ENCODE measurements at places on chromosomes 5 and 9.
A peak's percentile ranks its signal among the peaks of the same experiment; 100 is the strongest.

DNA sequence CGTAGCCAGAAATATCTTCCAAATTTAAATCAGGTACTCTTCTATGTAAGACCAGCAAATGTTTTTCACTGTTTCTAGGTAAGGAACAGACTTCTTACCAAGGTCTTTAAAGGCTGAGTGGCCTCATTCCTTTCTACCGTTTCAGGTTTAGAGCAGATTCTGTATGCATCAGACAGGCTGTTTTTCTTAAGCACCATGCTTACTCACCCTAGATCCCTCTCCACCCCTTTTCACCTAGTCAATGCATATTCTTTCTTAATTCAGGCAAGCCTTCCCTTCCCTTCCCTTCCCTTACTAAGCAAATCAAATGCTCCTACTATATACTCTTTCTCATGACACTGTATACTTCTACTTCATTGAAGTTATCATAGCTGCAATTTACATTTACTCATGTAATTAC lies 70.7 kb downstream of the RFX3 start:
- no peak for DNase-seq

DNA sequence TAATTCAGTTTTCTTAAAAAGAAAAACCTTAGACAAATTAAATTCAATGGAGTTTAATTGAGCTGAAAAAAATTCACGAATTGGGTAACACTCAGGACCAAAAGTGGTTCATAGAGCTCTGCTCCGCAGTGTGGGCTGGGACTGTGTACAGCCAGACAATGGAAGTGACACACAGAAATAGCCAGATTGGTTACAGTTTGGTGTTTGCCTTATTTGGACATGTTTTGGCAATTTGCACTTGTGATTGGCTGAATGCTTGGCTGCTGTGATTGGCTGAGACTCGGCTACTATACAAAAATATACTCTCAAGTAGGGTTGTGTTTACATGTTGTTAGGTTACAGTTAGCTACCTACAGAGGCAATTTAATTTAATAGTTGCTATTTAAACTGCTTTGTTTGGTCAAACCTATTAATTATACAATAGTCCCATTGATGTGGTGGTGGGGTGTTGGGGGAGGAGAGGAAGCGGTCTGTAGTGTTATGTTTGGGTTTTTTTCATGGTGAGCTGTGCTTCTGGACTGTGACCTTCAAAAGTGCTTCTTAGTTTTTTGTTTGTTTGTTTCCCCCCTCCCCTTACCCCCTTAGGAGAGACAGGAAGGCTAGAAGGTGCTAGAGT lies 95.2 kb downstream of the CNTLN start:
- DNase-seq, result no peak

DNA sequence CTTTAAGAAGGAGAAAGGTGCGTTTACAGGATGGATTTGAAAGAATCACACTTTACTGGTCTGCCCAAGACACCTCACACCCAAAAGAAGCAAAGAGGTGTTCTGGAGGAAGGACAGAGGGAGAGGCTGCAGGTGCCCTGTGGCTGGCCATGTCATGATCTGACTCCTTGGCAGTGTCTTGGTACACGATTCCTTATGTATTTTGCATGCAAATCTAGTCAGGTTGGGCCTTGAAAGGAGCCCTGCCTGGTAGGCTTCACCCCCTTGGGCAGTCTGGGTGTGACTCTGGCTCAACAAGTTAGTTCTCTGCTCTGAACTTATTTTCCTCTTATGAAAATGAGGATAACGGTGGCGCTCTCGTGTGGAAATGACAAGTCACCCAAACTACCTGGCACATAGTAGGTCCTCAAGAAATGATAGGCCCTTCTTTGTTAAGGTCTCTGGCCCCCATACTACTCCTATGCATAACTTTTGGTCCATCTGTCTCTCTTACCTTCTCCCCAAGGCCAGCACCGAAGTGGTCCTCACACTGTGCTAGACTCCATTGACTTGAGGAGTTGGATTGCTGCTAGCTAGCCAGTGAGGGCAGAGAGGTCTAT lies 212.5 kb downstream of the SEMA6A start:
- no peak for DNase-seq

- DNase-seq, result no peak
Observed at GRCh38 chr9:94952565-94953373, 226.3 kb downstream of the AOPEP start.

DNA sequence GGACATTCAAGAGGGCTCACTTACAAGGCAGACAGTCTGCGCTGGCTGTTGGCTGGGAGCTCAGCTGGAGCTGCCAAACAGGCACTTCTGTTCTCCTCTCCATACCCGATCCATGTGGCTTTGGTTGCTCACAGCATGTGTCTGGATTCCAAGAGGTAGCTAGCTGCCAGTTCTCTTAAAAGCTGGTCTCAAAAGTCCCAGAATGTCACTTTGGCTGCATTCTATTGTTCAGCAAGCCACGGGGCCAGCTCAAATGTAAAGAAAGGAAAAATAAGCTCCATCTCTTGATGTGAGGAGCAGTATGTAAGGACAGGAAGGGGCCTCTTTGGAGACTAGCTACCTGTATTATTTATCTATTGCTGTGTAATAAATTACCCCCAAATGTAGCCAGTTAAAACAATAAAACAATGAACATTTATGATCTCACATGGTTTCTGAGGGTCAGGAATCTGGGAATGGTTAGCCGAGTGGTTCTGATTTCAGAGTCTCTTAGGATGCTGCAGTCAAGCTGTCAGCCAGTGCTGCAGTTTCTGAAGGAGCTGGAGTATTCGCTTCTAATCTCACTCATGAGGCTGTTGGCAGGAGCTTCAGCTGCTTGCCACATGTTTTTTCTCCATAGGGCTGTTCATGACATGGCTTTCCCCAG lies 112.7 kb upstream of the CLINT1 start:
- DNase-seq, result peak; percentile 76

GRCh38 chr5:4662756-4663155 lies 477.4 kb upstream of the ADAMTS16 start:
- peak; percentile 60 for DNase-seq

DNA sequence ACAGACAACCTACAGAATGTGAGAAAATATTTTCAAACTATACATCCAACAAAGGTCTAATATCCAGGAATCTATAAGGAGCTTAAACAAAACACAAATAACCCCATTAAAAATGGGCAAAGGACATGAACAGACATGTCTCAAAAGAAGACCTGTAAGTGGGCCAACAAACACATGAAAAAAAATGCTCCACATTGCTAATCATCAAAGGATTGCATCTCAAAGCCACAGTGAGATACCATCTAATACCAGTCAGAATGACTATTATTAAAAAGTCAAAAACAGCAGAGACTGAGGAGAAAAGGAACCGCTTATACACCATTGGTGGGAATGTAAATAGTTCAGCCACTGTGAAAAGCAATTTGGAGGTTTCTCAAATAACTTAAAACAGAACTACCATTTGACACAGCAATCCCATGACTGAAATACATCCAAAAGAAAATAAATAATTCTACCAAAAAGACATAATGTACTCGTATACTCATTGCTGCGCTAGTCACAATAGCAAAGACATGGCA lies 39.1 kb upstream of the C5orf63 start:
- no peak for DNase-seq

GRCh38 chr5:168477060-168477459 lies 9.2 kb upstream of the RARS1 start:
- no peak for DNase-seq

DNA sequence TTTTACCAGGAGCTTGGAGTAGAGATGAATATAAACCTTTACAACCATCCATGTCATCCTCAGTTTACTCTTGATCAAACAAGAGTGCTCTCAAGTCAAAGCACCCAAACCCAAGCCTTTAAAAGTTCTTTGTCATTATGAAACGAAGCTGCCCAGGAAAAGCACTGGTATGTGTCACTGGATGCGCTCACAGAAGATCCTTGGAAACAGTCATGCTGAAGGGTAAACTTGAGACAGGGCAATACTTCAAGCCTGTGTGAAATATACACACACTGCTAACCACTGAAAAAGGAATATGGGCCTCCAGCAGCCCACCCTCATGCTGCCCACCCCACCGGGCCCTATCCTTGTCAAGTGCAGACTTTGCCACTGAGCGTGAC lies 84.5 kb downstream of the PRRT1B start:
- no peak for DNase-seq

- DNase-seq, result no peak
Observed at GRCh38 chr5:124131466-124131865, 615.0 kb downstream of the ZNF608 start.

DNA sequence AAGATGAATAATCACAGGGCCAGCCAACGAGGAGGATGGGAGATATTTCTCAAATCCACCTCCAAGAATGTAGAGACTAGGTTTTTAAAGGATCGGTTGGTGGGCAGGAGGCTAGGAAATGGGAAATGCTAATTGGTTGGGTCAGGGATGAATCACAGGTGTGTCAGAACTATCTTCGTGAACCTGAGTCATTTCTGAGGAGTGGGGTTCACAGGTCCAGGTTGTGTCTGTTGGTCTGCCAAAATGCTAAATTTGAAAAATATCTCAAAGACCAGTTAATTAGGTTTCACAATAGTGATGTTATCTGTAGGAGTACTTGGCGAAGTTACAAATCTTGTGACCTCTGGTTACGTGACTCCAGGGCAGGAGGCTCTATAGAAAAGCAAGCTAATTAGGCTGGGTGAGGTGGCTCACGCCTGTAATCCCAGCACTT lies 2.6 kb upstream of the PLAA start:
- no peak for DNase-seq

Data from eye (tissue), 1 donor.